ENCODE measurements at places on chromosomes 12 and 14.

DNA sequence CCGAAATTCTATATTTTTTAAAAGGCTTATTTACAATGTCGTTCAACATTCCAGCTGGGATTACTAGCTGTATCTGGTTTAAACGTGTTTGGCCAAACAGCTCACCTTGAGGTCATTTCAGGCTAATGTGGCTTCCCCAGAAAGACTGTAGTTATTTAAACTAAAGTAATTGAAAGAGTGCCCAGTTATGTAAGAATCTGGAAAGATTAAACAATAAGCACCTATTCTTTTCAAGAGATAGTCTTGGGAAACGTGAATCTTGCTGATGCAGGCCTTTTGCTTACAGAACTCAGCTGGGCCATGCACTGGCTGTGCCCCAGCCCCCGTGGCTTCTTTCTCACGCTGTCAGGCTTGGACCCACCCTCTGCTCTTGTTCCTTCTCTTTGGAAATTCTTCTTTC, 24.4 kb downstream of the GLRX5 start:
- H3K27me3 ChIP-seq = no peaks in the 10 kb centered on the region
- H3K4me1 ChIP-seq = no peaks in the 10 kb centered on the region
- H3K36me3 ChIP-seq = no peaks in the 10 kb centered on the region
- no peak overlapping the region for H3K4me3 ChIP-seq
- no peak overlapping the region for H3K27ac ChIP-seq
- DNase-seq = no peak

DNA sequence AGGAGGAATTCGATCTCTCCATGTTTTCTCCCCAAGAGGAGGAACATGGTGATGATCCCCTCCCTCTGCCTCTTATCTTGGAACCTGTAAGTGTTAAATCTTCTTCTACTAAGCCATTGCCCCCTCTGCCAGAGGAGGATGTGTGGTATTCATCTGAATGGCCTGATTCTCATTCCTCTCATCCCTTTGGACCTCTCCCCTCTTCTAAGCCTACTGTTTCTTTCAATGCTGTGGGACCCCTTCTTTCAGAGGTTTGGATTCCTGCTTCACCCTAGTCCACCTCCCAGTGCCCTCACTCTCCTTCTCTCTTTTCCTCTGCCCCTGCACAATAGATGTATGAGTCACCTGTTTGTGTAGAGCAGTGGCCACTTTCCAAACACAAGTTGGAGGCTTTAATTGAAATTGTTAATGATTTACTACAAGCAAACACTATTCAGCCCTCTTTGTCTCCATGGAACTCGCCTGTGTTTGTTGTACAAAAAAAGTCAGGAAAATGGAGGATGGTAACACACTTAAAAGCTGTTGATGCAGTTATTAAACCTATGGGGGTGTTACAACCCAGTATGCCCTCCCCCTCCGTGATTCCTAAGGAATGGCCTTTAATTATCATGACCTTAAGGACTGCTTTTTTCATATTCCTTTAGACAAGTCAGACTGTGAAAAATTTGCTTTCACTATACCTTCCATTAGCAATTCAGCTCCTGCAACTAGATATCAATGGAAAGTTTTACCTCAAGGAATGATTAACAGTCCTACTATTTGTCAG, 192.1 kb upstream of the ALG10B start:
- H3K4me1 ChIP-seq = no peaks in the 10 kb centered on the region
- no peaks in the 10 kb centered on the region for H3K27me3 ChIP-seq
- DNase-seq = no peak
- H3K36me3 ChIP-seq = no peaks in the 10 kb centered on the region
- H3K27ac ChIP-seq = no peak overlapping the region

GRCh38 chr12:112170376-112170775, 45.0 kb downstream of the TRAFD1 start:
- H3K4me1 ChIP-seq = no peaks in the 10 kb centered on the region
- H3K4me3 ChIP-seq = no peak overlapping the region
- no peak for DNase-seq
- H3K27me3 ChIP-seq = no peaks in the 10 kb centered on the region
- no peak overlapping the region for H3K27ac ChIP-seq

DNA sequence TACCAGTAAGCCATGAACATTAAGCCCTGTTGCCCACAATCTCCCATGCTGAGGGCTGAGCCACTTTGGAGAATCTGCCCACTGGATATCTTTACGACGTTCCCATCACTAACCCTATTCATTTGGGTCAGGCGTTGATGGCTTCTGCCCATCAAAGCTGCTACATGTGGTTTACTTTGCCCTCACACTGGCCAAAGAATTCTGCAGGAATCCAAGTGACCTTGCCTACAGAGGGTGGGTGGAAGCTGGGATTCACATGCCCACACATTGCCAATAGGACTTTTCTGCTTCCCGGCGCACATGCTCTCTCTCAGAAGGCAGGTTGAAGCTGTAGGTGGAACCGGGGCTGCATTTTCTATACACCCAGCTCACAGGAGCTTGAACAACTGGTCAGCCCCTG, 28.3 kb downstream of the OAS2 start:
- H3K36me3 ChIP-seq = no peaks in the 10 kb centered on the region
- no peak overlapping the region for H3K4me3 ChIP-seq
- DNase-seq = no peak
- H3K27ac ChIP-seq = no peak overlapping the region

- H3K27ac ChIP-seq = no peak overlapping the region
- no peak overlapping the region for H3K4me3 ChIP-seq
- DNase-seq = no peak
Observed at GRCh38 chr12:109459247-109459646, 17.9 kb downstream of the KCTD10 start.

GRCh38 chr14:60196291-60196690, 31.1 kb upstream of the DHRS7 start:
- DNase-seq = no peak
- H3K4me1 ChIP-seq = no peaks in the 10 kb centered on the region
- H3K27ac ChIP-seq = no peak overlapping the region
- H3K36me3 ChIP-seq = no peaks in the 10 kb centered on the region
- H3K4me3 ChIP-seq = no peak overlapping the region

- no peaks in the 10 kb centered on the region for H3K4me1 ChIP-seq
- H3K36me3 ChIP-seq = no peaks in the 10 kb centered on the region
- no peaks in the 10 kb centered on the region for H3K27me3 ChIP-seq
- H3K27ac ChIP-seq = no peak overlapping the region
- no peak overlapping the region for H3K4me3 ChIP-seq
- DNase-seq = no peak
Observed at GRCh38 chr12:2673966-2674810, 120.6 kb upstream of the FKBP4 start.

- no peaks in the 10 kb centered on the region for H3K36me3 ChIP-seq
- H3K27me3 ChIP-seq = no peaks in the 10 kb centered on the region
- no peak overlapping the region for H3K4me3 ChIP-seq
- no peaks in the 10 kb centered on the region for H3K4me1 ChIP-seq
Observed at GRCh38 chr12:93080452-93080851, 151.4 kb upstream of the EEA1 start.

- H3K4me3 ChIP-seq = no peak overlapping the region
- H3K36me3 ChIP-seq = no peaks in the 10 kb centered on the region
Observed at GRCh38 chr14:23486036-23486435, 16.5 kb downstream of the NGDN start.

GRCh38 chr12:67692966-67693365, 44.4 kb downstream of the DYRK2 start:
- H3K27me3 ChIP-seq = no peaks in the 10 kb centered on the region
- H3K4me3 ChIP-seq = no peak overlapping the region
- no peaks in the 10 kb centered on the region for H3K36me3 ChIP-seq

GRCh38 chr14:44945264-44945663, 16.5 kb downstream of the KLHL28 start:
- H3K4me1 ChIP-seq = no peaks in the 10 kb centered on the region
- H3K36me3 ChIP-seq = no peaks in the 10 kb centered on the region
- no peak for DNase-seq
- H3K27me3 ChIP-seq = no peaks in the 10 kb centered on the region

DNA sequence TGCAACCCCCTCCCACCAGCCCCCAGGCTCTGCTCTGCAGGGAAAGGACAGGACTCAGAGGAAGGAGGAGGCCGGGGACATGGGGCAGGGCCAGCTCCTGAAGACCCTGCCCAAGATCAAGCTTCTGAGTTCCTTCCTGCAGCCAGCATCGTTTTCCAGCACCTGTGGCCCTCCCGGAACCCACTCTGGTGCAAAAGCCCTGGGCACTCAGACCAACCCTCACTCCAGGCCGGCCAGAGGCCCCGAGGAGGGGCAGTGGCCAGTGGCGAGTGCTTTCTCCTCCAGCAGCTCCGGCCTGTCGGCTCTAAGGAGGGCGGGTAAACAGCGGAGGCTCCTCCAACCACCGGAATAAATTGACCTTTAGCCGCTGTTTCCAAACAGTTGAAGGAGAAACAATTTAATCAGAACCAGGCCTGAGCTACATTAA, 10.8 kb downstream of the TMEM179 start:
- no peaks in the 10 kb centered on the region for H3K36me3 ChIP-seq
- DNase-seq = no peak
- H3K4me3 ChIP-seq = no peak overlapping the region
- no peak overlapping the region for H3K27ac ChIP-seq

GRCh38 chr12:68828672-68829068, 20.7 kb downstream of the MDM2 start:
- no peak overlapping the region for H3K27ac ChIP-seq
- no peak overlapping the region for H3K4me3 ChIP-seq
- peaks cover 39% of the 10 kb centered on the region for H3K36me3 ChIP-seq
- no peaks in the 10 kb centered on the region for H3K4me1 ChIP-seq
- no peak for DNase-seq

DNA sequence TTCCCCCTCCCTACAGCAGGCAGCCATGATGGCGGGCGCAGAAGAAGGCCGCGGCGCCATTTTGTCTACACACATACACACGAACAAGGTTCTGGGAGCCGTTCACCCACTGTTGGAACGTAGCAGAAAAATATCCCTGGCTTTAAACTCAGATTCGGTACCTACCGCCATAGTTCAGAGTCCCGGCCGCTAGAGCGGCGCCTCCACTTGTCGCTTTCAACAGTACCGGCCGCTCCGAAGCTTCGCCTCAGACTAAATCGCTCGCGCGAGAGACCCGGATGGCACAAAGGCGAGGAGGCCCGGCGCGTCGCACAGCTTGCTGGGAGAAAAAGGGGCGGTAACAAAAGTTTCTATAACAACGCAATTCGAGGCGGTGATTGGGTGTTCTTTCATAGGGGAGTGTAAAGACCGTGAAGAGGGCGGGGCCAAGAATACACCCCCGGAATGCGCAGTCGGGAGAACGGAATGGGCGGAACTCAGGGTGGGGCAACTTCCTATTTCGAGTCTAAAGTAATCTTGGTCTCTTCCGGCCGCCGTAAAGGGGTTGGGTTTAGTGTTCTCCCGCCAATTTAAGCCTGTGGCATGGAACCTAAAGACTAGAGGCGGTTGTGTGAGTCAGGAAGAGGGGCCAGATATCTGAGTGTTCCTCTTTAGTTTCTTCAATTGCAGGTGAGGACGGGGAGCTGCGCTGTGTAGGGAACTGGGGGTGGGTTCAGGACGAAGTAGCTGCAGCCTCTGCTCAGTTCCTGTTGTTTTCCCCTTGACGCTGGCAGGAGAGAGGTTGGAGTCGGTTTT, at the start of the genes KNTC1 and RSRC2:
TSS of gene KNTC1 (plus strand) at position 567 of the 795 bp plus-strand sequence. CDS start 2,815 bp downstream, outside the sequence.
TSS of gene RSRC2 (minus strand) at position 254 of the 795 bp plus-strand sequence. CDS start at position 171, 83 bp downstream.
- peak; percentile 96 for DNase-seq
- peak within 1 kb of the TSS; percentile 100 for H3K27ac ChIP-seq
- H3K36me3 ChIP-seq = peaks cover 33% of the 10 kb centered on the region
- H3K4me3 ChIP-seq = peak within 1 kb of the TSS; percentile 100

DNA sequence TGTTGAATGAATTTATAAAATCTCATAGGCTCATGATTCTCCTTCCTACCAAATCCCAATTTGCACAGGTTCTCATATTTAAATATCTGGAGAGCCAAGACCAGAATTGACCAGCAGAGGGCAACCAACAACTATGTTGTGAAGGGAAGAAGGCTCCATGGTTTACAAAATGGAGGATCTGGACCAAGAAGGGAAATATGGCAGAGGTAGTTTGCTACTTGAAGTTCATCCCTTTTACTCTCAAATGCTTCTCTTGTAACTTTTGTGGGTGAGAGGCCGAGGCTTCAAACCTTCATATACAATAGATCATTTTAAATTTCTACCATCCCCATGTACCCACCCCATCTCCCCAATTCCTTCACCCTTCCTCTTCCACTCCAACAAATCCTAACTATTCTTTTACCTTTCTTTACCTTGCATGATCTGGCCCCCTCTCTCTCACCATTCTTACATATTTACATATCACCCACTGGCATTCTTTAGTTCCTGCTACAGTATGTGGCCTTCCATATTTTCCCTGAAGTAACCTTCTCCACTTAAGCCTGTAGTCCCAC, 3.8 kb upstream of the SMARCC2 start:
- H3K4me1 ChIP-seq = peaks cover under 1% of the 10 kb centered on the region
- H3K4me3 ChIP-seq = no peak overlapping the region
- DNase-seq = peak; percentile 65
- peaks cover 4% of the 10 kb centered on the region for H3K36me3 ChIP-seq
- peak overlapping the region; percentile 2 for H3K27ac ChIP-seq
- no peaks in the 10 kb centered on the region for H3K27me3 ChIP-seq

GRCh38 chr14:45679853-45680252, 426.9 kb upstream of the MIS18BP1 start:
- no peaks in the 10 kb centered on the region for H3K27me3 ChIP-seq
- no peak overlapping the region for H3K27ac ChIP-seq

DNA sequence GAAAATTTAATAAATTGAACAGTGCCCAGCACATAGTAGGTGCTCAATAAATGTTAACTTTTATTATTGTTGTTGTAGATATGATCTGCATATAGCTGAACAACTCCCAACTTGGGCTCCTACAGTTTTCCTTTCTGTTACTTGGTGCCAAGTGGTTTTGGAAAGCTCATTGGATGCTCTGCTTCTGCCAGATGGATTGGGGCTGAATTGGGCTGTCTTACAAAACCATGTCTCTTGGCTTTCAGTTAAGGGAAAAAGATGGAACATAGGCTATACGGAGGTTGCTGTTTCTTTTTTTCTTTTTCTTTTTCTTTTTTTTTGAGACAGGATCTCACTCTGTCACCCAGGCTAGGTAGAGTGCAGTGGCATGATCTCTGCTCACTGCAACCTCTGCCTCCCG, 140.7 kb upstream of the PWP1 start:
- H3K36me3 ChIP-seq = no peaks in the 10 kb centered on the region
- H3K4me1 ChIP-seq = no peaks in the 10 kb centered on the region
- DNase-seq = no peak
- no peak overlapping the region for H3K4me3 ChIP-seq

DNA sequence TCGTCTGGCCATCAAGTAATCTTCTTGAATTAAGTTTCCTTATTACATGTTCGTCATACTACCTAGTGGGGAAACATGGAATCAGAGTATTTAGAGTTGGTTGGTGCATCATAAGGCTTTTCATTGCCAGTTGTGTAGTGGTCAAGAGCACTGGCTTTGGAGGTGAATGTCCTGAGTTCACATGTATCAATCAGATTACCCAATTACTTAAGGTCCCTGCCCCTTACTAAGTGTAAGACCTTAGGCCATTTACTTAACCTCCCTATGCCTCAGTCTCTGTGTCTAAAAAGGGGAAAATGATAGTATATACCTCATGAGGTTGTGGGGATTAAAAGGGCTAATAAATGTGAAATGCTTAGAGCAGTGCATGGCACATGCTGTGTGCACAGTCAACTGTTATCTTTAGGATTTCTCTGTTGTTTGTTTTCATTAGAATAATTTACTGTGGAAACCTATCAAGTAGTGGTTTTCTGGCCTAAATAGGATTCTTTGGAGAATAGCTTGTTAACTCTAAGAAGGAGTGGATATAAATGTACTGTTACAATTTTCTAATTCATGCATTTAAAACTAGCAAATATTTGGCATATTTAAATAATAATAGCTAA, 27.0 kb downstream of the MSRB3 start:
- H3K4me1 ChIP-seq = peaks cover 32% of the 10 kb centered on the region
- H3K36me3 ChIP-seq = no peaks in the 10 kb centered on the region
- H3K4me3 ChIP-seq = no peak overlapping the region
- no peak for DNase-seq

- H3K27ac ChIP-seq = no peak overlapping the region
- H3K36me3 ChIP-seq = no peaks in the 10 kb centered on the region
- H3K4me3 ChIP-seq = no peak overlapping the region
- DNase-seq = peak; percentile 12
- H3K27me3 ChIP-seq = no peaks in the 10 kb centered on the region
Observed at GRCh38 chr14:71574976-71575375, 357.3 kb upstream of the RGS6 start.
